T-helper 2 cell treated with Interferon-gamma antibody and Interleukin-4, amounts not matched to agents 5 μg/mL and 100 μg/mL, for 36 hours (primary cell): ENCODE measurements at places on chromosomes 16 and 17.

- no peak for DNase-seq
- peaks cover 21% of the 10 kb centered on the region for H3K27me3 ChIP-seq
- peak overlapping the region; percentile 26 for H3K27ac ChIP-seq
- H3K4me3 ChIP-seq, result no peak overlapping the region
- peaks cover 13% of the 10 kb centered on the region for H3K4me1 ChIP-seq
Measured at GRCh38 chr16:89261691-89262563, 44.4 kb downstream of the ZNF778 start.

DNA sequence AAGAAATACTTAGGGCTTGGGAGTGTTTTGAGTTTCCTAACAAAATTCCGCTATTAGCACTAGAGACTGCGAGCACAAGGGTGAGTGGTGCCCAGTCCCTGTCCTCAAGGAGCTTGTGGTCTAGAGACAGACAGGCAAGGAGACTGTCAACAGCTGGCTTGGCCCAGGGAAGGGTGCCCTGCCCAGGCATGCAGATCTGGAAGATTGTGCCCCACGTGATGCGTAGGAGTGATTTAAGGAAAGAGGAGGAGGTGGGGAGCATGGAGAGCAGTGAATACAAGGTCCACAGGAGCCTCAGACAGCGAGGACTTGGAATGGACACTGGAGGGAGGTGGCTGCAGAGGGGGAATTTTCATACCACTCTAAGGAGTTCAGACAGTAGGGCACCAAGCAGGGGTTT, 25.0 kb downstream of the SCPEP1 start:
- H3K27me3 ChIP-seq, result no peaks in the 10 kb centered on the region
- no peak overlapping the region for H3K27ac ChIP-seq
- peaks cover 2% of the 10 kb centered on the region for H3K36me3 ChIP-seq
- no peak overlapping the region for H3K4me3 ChIP-seq

DNA sequence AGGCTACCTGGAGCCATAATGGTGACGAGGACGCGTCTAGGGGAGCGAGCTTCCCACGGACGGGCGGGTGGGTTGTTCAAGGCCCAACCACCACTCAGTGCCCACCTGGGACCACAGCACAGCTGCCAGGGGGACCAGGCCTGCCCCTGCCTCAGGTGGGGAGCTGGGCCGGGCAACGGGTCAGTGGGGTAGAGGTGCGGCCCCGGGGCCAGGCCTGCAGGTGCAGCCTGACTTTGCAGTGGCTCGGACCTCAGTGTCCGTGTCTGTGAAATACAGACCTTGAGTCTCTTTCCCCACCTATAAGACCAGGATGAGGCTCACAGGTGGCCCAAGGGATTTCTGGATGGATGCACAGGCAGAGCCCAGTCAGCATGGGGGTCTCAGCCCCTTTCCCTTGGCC, 43.3 kb downstream of the ACTG1 start:
- no peak overlapping the region for H3K27ac ChIP-seq
- H3K4me3 ChIP-seq, result no peak overlapping the region
- H3K4me1 ChIP-seq, result no peaks in the 10 kb centered on the region
- no peaks in the 10 kb centered on the region for H3K27me3 ChIP-seq
- H3K36me3 ChIP-seq, result no peaks in the 10 kb centered on the region

DNA sequence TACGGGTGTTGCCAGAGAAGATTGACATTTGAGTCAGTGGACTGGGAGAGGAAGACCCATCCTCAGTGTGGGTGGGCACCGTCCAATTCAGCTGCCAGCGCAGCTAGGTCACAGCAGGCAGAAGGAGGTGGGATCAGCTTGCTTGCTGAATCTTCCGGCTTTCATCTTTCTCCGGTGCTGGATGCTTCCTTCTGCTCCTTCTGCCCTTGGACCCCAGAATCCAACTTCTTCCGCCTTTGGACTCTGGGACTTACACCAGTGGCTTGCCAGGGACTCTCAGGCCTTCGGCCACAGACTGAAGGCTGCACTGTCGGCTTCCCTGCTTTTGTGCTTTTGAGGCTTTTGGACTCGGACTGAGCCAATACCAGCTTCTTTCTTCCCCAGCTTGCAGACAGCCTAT, 46.1 kb upstream of the RPL38 start:
- H3K27ac ChIP-seq, result no peak overlapping the region
- no peak overlapping the region for H3K4me3 ChIP-seq
- no peaks in the 10 kb centered on the region for H3K4me1 ChIP-seq
- DNase-seq, result no peak
- H3K27me3 ChIP-seq, result no peaks in the 10 kb centered on the region
- no peaks in the 10 kb centered on the region for H3K36me3 ChIP-seq

DNA sequence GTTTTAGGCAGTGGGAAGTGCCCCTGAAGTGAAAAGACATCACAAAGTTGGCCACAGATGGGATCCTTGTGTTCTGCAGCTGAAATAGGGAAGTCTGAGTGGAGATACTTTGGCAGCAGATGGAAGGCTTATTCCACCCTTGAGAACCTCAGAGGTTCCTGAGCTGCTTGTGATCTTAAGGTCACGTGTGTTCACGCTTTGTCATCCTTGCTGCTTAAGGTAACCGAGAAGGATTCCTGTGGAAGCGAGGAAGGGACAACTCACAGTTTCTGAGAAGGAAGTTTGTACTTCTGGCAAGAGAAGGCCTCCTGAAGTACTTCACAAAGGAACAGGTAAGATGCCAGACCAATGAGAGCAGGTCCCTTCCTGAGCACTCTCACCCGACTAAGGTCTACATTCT, 12.2 kb downstream of the ADAP2 start:
- H3K36me3 ChIP-seq, result no peaks in the 10 kb centered on the region
- peaks cover 3% of the 10 kb centered on the region for H3K27me3 ChIP-seq
- H3K4me3 ChIP-seq, result no peak overlapping the region
- H3K27ac ChIP-seq, result no peak overlapping the region
- H3K4me1 ChIP-seq, result peaks cover 4% of the 10 kb centered on the region
- DNase-seq, result no peak

- H3K4me1 ChIP-seq, result no peaks in the 10 kb centered on the region
- H3K27ac ChIP-seq, result no peak overlapping the region
- H3K4me3 ChIP-seq, result no peak overlapping the region
- no peak for DNase-seq
- no peaks in the 10 kb centered on the region for H3K27me3 ChIP-seq
Measured at GRCh38 chr16:51797669-51798259, 646.7 kb upstream of the SALL1 start.

DNA sequence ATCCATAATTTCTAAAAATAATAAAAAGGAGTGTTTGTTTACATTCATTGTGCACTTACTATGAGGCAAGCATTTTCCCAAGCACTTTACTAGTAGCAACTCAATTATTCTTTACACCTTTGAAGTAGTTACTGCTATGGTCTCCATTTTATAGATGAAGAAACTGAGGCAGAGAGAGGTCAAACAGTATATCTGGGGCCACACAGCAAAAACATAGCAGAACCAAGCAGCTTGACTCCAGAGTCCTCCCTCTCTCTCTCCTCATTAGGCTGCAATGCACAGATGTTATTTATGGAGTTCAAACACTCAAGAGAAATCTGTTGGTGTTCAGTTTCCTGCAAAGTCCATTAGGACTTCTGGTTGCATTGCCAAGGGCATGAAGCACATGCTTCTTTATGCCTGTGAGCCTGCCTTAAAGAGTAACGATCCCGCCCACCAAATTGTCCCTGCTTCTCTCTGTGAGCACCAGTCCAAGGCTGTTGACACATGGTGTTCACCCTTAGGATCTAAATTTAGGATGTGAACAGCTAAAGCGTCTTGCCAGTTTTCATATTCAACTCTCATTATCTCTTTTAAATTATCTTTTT, 44.0 kb downstream of the GPRC5B start:
- no peaks in the 10 kb centered on the region for H3K4me1 ChIP-seq
- peaks cover 3% of the 10 kb centered on the region for H3K27me3 ChIP-seq
- H3K4me3 ChIP-seq, result no peak overlapping the region
- no peaks in the 10 kb centered on the region for H3K36me3 ChIP-seq
- DNase-seq, result no peak

DNA sequence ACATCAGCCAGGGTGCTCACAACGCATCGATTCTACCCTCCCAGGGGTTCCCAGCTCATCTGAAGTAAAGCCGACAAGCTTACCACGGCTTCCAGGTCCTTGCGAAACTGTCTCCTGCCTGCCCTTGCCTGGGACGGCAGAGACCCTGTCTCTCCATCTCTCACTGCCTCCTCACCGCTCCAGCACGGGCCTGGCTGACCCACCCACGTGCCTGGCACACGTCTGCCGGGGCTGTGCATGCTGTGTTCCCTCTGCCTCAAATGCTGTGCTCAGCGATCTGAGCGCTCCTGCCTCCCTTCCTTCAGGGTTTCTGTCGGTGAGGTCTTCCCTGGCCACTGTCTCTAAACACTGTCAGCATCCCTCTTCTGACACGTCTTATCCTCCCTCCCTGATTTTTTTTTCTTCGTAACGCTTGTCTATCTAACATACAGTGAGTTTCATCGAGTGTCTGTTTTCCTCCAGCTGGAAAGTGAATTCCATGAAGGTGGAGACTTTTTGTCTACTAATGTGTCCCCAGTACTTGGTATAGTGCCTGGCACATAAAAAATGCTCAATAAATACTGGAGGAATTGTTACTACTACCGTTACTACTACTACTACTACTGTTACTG, 208.4 kb downstream of the IRF8 start:
- H3K4me1 ChIP-seq, result no peaks in the 10 kb centered on the region
- H3K27ac ChIP-seq, result no peak overlapping the region
- DNase-seq, result no peak
- H3K27me3 ChIP-seq, result no peaks in the 10 kb centered on the region
- H3K4me3 ChIP-seq, result no peak overlapping the region
- no peaks in the 10 kb centered on the region for H3K36me3 ChIP-seq

DNA sequence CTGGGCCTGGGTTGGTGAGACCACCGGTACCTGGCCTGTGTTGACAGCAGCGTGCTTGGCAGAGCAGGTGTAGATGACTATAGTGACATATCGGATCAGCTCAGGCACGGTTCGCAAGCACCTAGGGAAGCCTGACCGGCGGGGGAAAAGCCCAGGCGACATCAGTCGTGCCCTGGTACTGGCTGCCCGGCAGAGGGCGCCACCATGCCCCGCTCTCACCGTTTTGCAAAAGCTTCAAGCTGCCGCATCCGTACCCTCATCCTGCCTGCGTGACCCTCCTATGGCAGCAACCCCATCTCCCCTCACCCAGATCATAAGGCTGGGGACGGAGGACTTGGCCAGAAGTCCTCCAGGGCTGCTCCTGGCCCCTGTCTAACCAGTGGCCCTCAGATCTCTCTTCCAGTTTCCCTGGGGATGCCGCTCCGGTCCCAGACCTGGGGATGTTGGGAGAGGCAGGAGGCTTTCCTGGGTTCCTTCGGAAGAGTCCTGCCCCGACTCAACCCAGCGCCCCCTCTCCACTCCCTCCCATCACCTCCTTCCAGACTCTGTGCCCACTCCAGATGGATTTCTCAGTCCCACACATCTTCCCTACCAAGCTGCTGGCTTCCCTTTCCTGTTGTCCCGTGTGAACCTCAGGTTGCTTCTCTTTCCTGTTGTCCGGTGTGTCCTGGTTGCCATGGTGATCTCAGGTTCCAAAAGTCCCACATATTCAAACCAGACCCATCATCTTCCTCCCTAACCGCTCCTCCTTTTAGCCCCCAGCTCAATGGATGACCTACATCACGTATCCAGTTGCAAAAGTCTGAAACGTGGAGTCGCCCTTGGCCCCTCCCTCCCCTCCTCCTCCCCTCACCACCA, 13.7 kb downstream of the ALOX12B start:
- peaks cover 11% of the 10 kb centered on the region for H3K4me1 ChIP-seq
- H3K27me3 ChIP-seq, result peaks cover 52% of the 10 kb centered on the region
- H3K27ac ChIP-seq, result peak overlapping the region; percentile 24
- peak overlapping the region; percentile 80 for H3K4me3 ChIP-seq
- H3K36me3 ChIP-seq, result no peaks in the 10 kb centered on the region
- peak; percentile 76 for DNase-seq

DNA sequence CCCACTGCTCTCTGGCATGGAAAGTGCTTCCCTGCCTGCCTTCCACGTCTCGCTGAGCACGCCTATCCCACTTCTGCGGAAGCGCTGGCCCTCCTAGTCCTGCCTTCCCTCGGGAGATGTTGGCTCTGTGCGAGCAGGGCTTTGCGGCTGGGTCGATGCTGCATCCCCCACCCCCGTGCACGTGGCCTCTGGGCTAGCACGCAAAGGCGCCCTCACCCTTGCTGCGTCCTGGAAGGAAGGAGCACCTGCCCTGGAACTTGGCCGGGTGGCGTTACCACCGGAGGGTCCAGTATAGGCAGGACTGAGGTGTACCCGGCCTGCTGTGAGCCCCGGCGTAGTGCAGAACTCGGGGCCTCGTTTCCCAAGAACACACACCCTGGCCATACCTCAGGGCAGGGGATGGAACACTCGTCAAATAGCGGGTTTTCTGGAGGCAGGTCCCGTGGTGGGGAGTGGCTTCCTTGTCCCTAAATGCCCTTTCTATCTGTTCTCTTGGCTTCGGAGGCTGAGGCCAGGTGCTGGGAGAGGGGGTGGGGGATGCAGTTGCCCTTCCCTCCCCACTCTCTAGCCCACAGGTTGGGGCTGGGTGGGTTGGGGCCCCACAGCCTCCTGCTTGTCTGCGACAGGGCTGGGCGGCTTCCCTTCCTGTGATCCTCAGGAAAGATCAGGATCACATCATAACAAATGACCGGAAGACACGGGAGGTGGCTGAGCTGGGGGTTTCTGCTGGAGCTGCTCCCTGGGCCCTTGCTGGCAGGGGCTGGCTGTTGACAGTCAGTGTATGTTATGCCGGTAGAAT, 17.4 kb downstream of the BAIAP2 start:
- H3K27me3 ChIP-seq, result no peaks in the 10 kb centered on the region
- no peak overlapping the region for H3K4me3 ChIP-seq
- no peak for DNase-seq
- H3K36me3 ChIP-seq, result no peaks in the 10 kb centered on the region

DNA sequence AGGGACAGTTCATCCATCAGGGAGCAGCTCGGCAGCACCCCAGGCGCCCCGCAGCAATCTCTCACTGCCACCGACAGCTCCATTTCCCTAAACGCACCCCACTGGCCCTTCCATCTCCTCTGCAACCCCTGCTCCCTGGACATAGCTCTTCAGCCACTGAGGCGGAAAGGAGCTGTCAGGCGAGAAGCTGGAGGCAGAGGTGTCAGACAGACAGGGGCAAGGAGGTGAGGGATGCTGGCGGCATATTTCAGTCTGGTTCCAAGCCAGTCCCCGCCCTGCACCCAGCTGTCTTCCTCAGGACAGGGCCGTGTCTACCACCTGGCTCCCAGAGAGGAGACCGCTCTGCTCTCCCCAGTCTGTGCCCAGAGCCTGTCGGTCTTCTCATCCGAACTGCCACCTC, 9.7 kb downstream of the ACLY start:
- H3K27me3 ChIP-seq, result no peaks in the 10 kb centered on the region
- peaks cover 63% of the 10 kb centered on the region for H3K36me3 ChIP-seq
- no peak overlapping the region for H3K27ac ChIP-seq
- peaks cover 5% of the 10 kb centered on the region for H3K4me1 ChIP-seq

GRCh38 chr17:7961421-7961820, 29.4 kb downstream of the CNTROB start:
- no peaks in the 10 kb centered on the region for H3K4me1 ChIP-seq
- H3K27ac ChIP-seq, result no peak overlapping the region
- H3K27me3 ChIP-seq, result peaks cover 8% of the 10 kb centered on the region
- H3K36me3 ChIP-seq, result no peaks in the 10 kb centered on the region
